Stimulated activated CD4-positive, alpha-beta T cell treated with anti-CD3 and anti-CD28 coated beads, Interleukin-1b, Interleukin-23, amount 100 ng/mL, for 1 hour (primary cell): ENCODE measurements at places on chromosomes 6 and 20.

- no peak for DNase-seq
These were observed 21.2 kb downstream of the RAMACL start for GRCh38 chr6:166565084-166565967.

DNA sequence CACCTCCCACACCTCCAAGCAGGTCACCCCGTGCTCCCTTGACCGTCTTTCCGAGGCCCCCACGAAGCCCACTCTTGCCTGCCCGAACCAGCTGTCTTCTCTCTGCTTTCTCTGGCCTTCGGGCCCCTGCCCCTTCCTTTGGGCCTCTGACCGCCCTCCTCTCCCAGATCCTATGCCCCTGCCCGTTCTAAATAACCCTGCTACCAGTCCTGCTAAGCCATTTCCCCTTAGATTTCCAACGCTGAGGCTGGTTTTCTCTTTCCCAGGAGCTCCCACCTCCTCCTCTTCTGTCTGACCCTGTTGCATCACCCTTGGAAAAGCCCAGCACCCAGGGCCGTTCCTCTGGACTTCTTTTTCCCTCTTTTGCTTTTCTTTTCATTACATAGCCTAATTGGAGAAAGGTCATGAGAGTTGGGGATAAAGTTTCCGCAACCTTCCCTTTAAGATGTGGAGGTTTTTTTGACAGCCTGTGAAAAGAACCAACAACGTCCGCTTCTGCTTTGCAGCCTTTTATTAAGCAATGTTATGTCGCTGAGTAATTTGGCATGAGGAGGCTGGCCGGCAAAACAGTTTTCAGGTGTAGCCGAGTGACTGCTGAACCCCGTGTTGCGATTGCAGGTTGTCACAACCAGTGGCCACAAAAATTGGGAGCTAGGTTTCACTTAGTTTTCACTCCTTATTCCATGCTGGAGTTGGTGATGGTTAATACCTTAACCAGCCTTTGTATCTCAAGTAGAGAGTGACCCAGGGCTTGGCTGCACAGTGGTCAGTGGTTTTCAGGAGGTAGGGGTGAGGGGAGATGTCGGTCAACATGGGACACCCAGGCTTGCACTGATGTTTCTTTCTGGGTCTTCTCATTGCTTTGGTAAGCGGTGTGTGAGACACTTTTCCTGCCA is 970 bp downstream of the BLTP3A start:
- no peak for DNase-seq

DNA sequence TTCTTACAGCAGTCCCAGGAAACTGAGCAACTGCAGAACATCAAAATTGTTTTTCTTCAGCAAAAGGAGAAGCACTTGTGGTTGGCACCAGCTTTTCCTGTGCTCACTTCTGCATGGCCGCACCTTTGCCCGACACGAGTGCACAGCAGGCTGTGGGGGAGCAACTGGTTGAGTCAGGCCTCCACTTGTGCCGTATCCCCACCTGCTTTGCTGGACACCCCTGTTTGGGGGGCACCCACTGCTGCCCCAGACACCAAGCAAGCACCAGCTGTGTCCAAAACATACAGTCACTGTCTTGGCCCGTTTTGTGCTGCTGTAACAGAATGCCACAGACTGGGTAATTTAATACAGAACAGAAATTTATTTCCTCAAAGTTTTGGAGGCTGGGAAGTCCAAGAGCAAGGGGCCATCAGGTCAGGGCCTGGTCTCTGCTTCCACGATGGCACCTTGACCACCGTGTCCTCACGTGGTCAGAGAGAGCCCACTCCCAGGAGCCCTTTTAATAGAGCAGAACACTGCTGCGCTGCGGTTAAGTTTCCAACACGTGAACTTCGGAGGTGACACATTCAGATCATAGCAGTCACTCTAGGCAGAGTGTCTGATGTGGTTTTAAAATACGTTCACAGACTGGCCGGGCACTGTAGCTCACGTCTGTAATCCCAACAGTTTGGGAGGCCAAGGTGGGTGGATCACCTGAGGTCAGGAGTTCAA is 8.7 kb upstream of the GMEB2 start:
- DNase-seq, result no peak

GRCh38 chr6:127118298-127119101 is at the start of gene RSPO3:
Gene RSPO3, plus strand, starts transcription at chr6:127118671. Its CDS starts 522 bp downstream, at chr6:127119193.
- no peak for DNase-seq

- DNase-seq, result no peak
These were observed 392.0 kb upstream of the SASH1 start for GRCh38 chr6:147950623-147950987.

- no peak for DNase-seq
These were observed 42.6 kb downstream of the DSTN start for GRCh38 chr20:17612287-17612991.

- no peak for DNase-seq
These were observed 23.8 kb upstream of the SAMHD1 start for GRCh38 chr20:36975099-36975818.

DNA sequence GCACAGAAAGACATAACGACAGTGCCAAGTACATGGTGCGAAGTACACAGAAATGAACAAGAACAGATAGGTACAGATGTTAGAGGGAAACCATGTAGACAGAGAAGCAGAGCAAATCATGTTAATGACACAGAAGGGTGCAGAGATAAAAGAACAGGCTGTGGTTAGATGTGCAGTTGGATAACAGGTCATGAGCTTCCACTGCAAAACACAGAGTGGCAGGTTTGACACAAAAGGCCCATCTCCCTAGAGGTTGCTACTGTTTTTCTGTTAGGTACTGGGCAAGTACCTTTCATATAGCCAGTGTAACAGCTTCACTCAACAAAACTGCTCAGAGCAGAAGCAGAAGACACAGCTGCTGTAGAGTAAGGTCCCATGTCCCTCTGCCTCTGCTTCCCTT is 84.6 kb downstream of the AK9 start:
- no peak for DNase-seq

DNA sequence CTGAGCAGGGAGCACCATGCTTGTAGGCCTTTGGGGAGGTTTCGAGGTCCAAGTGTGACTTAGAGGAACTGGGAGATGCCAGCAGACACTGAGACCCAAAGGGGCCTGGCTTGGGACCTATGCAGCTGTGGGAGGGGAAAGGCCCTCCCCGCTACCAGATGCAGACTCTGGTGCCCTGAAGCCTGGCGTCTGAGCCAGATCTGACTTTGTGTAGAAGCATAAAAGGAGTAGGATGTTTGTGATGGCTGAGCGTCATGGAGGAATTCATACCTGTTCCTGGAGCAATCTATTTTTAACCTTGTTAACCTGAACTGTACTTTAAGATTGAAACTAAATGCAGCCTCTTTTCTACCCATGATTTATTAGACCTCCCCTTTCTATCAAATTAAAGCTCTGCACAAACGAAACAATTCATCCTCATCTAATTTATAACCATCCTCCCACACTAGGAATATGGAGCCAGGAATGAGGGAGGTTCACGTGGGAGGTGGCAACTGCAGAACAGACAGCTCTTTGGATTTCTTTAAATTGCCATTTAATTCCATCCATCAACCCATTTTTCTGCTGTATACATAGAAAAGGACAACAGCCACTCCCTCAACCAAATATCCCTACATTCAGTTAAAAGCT is 172.6 kb upstream of the AGPAT4 start:
- no peak for DNase-seq

GRCh38 chr20:50272030-50272723 is 81.5 kb downstream of the CEBPB start:
- DNase-seq, result no peak

GRCh38 chr6:34115403-34115795 is 30.5 kb downstream of the GRM4 start:
- DNase-seq, result no peak
